K562 (cell line): ENCODE measurements at places on chromosomes 2 and 18. TPM values are rescaled to one million over a fixed set of nuclear protein-coding genes. Genes with fewer than 3 reads are reported as not detected.

DNA sequence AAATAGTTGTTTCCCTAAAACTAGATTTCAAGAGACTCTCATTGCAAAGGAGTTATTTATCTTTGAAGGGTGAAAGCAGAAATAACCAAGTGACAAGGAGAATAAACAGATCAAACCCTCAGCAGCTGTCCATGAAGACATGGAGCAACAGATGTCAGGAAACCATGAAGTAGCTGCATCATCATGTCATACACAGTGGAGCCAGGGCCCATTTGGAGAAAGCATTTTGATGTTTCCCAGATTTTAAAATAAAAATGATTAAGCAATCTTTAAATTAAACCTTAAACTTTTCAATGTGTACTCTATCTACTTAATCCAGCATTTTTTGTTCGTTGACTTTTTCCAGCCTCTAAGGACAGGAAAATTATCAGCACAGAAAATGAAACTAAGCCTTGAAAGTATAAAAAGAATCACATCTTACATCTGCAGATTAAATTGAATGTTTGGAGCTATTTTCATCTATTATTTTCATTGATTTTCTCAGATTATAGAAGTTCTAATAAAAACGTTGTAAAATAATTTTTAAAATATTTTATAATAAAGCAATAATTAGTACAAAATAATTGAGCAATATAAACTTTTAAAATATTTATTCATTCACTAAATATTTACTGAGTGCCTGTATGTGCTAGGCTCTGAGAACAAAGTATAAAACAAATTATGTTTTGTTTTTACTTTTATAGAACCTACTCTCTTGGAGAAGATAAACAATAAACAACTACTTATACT, 860.1 kb downstream of the BCL11A start:
- no peaks in the 10 kb centered on the region for H3K27me3 ChIP-seq
- DNase-seq: no peak
- H3K4me1 ChIP-seq: no peaks in the 10 kb centered on the region

- H3K4me3 ChIP-seq: no peak overlapping the region
- no peaks in the 10 kb centered on the region for H3K27me3 ChIP-seq
- no peak overlapping the region for H3K27ac ChIP-seq
- H3K36me3 ChIP-seq: no peaks in the 10 kb centered on the region
- DNase-seq: no peak
Measured at GRCh38 chr18:24924066-24924716, 427.8 kb downstream of the ZNF521 start.

DNA sequence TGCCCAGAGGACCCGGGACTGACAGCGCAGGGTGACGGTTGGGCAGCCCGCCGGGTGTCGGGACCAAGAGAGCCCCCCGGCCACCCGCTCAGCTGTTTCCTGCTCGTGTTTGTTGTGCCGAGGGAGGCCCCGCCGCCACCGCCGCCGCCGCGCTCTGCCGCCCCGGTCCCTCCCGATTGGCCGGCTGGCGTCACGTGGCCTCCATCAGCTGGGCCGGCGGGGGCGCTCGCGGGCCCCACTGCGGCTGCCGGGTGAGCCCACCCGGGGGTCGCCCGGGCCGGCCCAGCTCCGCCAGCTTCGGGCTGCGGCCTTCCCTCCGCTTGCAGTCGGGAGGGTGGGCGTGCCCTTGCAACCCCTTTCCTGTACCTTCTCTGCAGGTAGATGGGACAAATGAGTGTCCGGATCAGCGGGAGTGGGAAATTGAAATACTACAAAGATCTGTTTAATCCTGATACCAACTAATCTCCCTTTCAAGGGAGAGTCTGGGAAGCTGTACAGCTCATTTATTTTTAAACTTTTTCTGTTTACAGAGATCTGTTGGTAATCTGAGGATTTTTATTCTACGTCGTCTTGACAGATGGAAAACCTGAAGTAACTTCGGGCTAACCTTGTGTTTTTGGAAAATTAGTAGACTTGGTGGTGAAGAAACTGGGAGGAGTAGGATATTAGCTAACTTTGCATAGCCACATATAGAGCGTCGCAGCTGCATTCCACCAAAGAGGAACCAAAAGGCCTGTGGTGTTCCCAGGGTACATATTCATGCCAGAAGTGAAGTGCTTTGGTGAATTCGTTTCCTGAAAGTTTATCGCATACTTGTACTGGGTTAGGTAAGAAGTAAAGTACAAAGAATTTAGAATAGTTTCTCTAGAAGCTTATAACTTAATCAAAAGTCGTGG, 1.2 kb downstream of the YPEL5 start:
- H3K27me3 ChIP-seq: no peaks in the 10 kb centered on the region
- DNase-seq: peak; percentile 92
- H3K4me1 ChIP-seq: peaks cover 5% of the 10 kb centered on the region
- no peaks in the 10 kb centered on the region for H3K36me3 ChIP-seq
- H3K27ac ChIP-seq: peak overlapping the region; percentile 91

DNA sequence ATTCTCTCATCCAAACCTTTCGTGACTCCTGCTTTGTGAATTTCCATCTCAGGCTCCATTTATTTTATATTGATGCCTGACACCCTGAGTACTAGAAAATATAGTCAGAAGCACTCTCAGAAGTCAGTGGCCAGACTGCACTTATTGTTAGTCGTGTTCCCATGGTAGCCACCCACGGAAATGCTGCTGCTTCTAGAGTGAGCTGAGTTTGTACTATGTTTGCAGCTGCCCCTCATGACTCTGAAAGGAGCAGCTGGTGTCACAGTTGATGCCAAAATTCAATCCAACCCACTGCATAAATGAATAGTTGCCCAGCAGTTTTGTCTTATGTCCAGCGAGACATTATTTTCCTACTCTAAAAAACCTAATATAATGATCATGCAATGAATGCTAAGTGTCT, 265.2 kb upstream of the SPHKAP start:
- H3K27me3 ChIP-seq: no peaks in the 10 kb centered on the region
- no peak for DNase-seq
- no peaks in the 10 kb centered on the region for H3K36me3 ChIP-seq

DNA sequence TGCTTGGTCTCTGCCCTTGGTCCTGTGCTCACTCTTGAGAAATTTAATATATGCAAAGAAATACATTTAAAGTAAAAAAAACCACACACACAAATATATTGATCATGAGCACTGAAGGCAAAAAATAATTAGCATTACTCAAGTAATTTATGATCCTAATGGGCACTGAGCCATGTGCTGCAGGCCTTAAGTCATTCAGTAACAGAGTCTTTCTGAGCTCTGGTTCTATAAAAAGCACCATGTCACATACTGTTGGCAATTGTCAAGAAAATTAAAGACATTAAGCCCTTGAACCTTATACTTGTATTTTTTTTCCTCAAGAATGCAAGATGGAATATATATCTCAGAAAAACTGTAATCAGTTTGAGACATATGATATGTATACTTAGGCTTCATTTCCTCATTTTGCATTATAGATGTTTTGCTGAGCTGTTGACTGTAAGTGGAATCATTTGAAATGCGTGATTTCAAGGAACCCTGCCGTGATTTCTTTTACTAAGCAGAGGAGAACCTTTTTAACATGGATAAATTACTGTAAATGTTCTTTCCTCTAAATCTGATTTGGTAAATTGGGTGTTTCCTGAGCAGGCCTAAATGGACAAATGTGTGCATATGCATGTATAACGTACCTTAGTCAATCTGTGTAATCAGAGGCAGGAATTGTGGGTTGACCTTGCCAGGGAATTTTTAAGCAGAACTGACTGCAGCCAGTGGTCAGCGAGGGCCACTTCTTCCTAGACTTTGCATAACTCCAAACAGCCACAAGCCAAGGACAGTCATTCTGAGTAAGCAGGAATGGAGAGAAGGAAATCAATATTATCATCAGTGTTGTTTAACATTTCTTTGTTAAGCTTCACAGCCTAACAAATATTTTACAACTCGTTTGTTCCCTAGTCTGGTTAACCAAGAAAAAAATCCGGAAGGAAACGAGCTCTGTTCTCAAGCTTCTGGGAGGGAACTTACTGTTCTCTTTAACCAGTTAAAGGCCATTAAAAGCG, 191.5 kb upstream of the ATP5MC3 start:
- no peaks in the 10 kb centered on the region; the same call in 2 of the 3 replicates for H3K27me3 ChIP-seq
- no peak for DNase-seq
- no peak overlapping the region for H3K27ac ChIP-seq
- H3K4me3 ChIP-seq: no peak overlapping the region
- H3K4me1 ChIP-seq: no peaks in the 10 kb centered on the region

DNA sequence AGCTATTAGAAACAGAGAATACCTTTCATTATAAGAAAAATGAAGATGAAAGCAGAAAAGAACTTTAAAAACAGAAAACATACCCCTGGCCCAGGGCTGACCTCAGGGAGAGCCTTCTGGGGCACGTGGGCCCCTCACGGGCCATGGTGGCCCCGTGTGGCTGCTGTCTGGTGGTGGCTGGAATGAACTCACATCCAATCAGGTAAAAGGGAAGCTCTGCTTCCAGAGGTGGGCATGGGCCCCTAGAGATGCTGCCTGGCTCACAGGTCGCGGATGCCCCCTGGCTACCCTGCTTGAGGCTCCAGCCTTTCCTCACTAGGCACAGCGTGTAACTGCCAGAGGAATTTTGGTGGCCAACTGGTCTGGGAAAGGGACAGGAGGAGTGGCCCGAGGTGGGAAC, 16.6 kb downstream of the SNORC start:
- no peak for DNase-seq
- H3K36me3 ChIP-seq: no peaks in the 10 kb centered on the region
- peaks cover 69% of the 10 kb centered on the region for H3K27me3 ChIP-seq
- no peak overlapping the region for H3K4me3 ChIP-seq

- no peaks in the 10 kb centered on the region for H3K36me3 ChIP-seq
- H3K27ac ChIP-seq: no peak overlapping the region
- H3K4me3 ChIP-seq: no peak overlapping the region
- no peaks in the 10 kb centered on the region for H3K4me1 ChIP-seq
Measured at GRCh38 chr2:173680574-173680973, 284.6 kb downstream of the SP3 start.

GRCh38 chr2:45554742-45555140, 56.3 kb downstream of the SRBD1 start:
- no peak overlapping the region for H3K4me3 ChIP-seq
- H3K27me3 ChIP-seq: no peaks in the 10 kb centered on the region
- no peak overlapping the region; the same call in 2 of the 3 replicates for H3K27ac ChIP-seq
- no peak for DNase-seq

DNA sequence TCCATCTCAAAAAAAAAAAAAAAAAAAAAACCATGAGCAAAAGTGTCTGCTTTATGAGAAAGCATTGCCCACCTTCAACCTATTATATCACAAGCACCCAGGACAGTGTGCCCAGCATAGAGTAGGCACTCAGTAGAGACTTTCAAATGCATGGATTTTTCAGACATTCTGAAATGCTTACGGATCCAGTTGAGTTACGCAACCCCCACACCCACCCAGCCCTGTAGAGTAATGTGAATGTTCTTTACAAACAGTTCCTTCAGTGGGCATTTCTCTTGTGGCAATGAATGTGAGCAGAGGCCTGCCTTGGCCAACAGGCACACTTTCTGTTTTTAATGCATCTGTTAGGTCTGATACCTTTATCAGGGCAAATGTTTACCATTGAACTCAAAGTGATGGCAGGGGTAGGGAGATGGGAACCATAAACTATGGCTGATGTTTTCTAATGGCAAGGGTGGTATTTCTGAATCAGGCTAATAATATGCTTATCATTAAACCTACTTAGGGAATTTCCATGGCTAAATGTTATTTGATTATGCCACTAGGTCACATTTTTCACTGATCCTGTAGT, 65.0 kb upstream of the RPL31 start:
- DNase-seq: no peak
- H3K27me3 ChIP-seq: no peaks in the 10 kb centered on the region; the same call in 2 of the 3 replicates
- H3K27ac ChIP-seq: no peak overlapping the region
- no peaks in the 10 kb centered on the region; the same call in 2 of the 3 replicates for H3K4me1 ChIP-seq
- no peaks in the 10 kb centered on the region for H3K36me3 ChIP-seq

DNA sequence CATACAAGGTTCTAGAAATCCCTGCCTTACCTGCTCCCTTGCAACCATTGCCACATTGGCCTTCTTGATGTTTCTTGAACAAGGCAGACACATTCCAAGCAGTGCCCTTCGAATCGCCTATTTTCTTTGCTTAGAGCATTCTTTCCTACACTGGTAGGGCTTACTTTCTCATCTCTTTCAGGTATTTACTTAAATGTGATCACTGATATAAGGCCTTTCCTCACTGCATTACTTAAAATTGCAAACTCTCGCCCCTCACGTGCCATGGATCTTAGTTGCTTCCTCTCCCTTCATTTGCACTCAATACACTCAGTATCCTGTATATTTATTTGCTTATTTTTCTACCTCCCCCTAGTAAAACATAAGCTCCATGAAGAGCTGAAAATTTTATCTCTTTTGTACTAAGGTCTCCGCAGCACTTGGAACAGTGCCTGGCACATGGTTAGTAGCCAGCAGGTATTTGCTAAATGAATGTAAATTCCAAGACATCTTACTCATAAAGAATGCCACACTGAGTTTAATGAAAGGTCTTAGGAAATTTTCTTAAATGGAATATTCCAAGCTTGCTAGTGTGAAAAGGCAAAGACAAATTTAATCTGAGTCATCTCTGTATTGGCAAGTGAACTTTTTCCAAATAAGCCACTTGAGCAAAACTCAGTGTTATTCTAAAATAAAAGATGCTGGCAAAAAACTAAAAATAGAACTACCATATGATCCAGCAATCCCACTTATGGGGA, 42.4 kb upstream of the FIGN start:
- H3K27me3 ChIP-seq: no peaks in the 10 kb centered on the region
- no peak overlapping the region for H3K4me3 ChIP-seq
- H3K36me3 ChIP-seq: no peaks in the 10 kb centered on the region
- no peak overlapping the region for H3K27ac ChIP-seq
- no peak for DNase-seq
- no peaks in the 10 kb centered on the region for H3K4me1 ChIP-seq

- no peaks in the 10 kb centered on the region for H3K27me3 ChIP-seq
- H3K4me3 ChIP-seq: no peak overlapping the region
- no peak overlapping the region for H3K27ac ChIP-seq
- H3K36me3 ChIP-seq: no peaks in the 10 kb centered on the region
Measured at GRCh38 chr2:17093712-17094111, 424.5 kb downstream of the RAD51AP2 start.

GRCh38 chr2:96261328-96262003, 4.3 kb downstream of the TMEM127 start:
- no peaks in the 10 kb centered on the region for H3K27me3 ChIP-seq
- no peak for DNase-seq
- H3K4me3 ChIP-seq: no peak overlapping the region
- peaks cover 46% of the 10 kb centered on the region for H3K36me3 ChIP-seq

GRCh38 chr2:100895402-100895801, 75.5 kb downstream of the NPAS2 start:
- H3K36me3 ChIP-seq: no peaks in the 10 kb centered on the region
- no peak overlapping the region for H3K4me3 ChIP-seq
- no peak for DNase-seq
- no peaks in the 10 kb centered on the region for H3K27me3 ChIP-seq
- H3K27ac ChIP-seq: no peak overlapping the region

DNA sequence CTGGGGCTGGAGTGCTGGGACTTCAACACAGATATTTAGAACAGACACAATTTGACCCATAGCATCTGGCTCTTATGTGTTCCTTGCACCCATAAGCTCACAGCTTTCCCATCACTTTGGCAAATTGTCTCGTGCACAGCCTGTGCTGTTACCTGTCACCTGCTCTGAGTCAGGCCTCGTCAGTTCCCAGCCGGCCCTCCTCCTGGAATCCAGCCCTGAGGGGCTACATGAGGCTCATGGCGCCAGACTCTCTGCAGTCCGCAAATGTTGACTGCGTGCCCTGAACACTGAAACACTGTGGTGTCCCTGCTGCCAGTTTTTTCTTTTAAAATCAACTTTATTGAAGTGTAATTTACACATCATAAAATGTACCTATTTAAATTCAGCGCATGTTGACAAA, 65.4 kb upstream of the BZW1 start:
- H3K36me3 ChIP-seq: no peaks in the 10 kb centered on the region
- H3K27me3 ChIP-seq: peaks cover 48% of the 10 kb centered on the region
- H3K27ac ChIP-seq: no peak overlapping the region

TSPYL6 gene
- total RNA-seq: 8.8 and 9.4 TPM in 2 replicates

POTEE gene
- 20.9 and 23.4 TPM in 2 replicates for total RNA-seq

CXCR2 gene
- not detected in 2 replicates for total RNA-seq

SERPINB3 gene
- total RNA-seq: not detected in 2 replicates

SRD5A2 gene
- not detected in 2 replicates for total RNA-seq

POTEC gene
- not detected in 2 replicates for total RNA-seq
